ENCODE measurements at places on chromosomes 3 and 15.
A peak's percentile ranks its signal among the peaks of the same experiment; 100 is the strongest.

- peak; percentile 36 for DNase-seq
Observed at GRCh38 chr3:138195481-138195880, 8.4 kb downstream of the ARMC8 start.

DNA sequence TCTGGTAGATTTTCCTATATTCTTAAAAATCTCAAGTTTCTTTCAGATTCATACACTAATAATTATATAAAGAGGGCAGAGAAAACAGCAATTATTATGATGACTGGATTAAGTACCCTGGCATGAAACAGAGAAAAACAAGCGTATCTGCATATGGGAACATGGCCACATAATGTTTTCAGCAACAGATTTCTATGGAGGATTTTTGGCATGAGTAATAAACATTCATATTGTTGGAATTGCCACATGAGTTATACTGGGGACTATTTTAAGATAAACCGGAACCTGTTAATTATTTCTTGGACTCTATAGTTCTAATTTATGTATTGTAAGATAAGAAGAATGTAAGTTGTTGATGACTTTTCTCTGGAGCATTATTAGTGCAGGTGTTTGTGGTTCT lies 112.7 kb downstream of the OXSM start:
- DNase-seq: no peak

GRCh38 chr15:95812491-95812890 lies 518.0 kb upstream of the NR2F2 start:
- no peak for DNase-seq

- DNase-seq: no peak
Observed at GRCh38 chr3:186173224-186173815, 64.4 kb upstream of the ETV5 start.

DNA sequence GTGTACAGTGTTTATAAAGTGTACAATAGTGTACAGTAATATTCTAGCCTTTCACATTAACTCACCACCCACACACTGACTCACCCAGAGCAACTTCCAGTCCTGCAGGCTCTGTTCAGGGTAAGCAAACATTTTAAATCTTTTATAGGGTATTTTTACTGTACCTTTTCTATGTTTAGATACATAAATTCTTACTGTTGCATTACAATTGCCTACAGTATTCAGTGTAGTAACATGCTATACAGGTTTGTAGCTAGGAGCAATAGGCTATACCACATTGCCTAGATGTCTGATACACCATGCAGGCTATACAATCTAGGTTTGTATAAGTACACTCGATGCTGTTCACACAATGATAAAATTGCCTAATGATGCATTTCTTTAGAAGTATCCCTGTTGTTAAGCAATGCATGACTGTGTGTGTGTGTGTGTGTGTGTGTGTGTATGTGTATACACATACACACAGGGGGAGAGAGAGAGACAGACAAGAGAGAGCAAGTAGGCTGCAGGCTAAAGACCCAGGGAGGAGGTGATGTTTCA lies 72.5 kb upstream of the PRR23C start:
- no peak for DNase-seq

DNA sequence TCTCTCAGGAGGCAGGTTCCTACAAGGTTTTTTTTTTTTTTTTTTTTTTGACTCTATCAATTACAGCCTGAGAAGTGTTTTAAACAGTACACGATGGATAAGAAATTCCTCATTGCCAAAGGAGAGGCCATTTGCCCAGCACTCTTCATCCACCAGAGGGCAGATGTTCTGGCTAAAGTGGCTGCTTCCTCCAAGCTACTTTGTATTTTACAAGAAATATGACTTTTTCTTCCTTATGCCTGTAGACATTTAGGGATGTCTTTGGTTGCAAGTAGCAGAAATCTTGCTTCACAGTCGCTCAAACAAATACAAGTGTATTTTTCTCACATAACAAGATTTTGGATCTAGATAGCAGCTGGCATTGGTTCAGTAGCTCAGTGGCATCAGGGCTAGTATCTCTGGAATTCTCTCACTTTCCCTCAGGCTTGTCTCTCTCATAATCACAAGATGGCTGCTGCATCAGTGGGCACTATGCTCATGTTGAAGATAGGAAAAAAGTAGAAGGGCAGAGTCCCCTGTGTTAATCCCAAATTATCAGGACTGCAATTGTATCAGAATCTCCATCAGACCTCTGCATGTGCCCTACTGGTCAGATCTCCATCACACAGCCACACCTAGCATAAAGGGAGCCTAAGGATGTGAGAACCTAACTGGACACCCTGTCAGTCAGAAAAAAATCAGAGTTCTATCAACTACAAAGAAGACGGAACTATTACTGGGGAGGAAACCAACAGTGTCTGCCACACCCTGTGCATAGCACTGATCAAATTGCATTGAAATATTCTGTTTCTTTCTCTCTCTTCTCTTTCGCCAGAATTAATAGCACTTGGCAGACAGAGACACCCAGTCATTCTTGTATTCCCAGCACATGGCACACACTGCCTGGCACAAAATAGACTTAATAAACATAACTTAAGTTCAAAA lies 138.9 kb upstream of the COL8A1 start:
- peak; percentile 24 for DNase-seq

GRCh38 chr3:33004961-33005360 lies 53.5 kb downstream of the CCR4 start:
- no peak for DNase-seq

DNA sequence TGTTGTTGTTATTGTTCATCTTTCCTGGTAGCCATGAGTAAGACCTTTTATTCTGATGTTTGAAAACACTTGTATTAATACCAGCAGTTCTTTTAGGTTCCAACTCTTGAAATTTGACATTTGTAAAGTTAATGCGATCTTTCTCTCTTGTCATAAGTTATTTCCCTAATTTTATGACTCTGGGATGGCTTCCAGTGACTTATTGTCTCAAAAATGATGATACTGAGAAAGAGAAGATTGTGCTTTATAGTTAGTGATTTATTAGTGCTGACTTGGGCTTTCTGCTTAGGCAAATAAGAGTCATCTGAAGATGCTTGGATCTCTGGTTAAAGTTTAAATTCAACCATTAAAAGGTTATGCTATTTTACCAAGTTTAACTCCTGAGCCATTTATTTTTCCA lies 715.2 kb downstream of the GRM7 start:
- no peak for DNase-seq

- DNase-seq: no peak
Observed at GRCh38 chr15:93246266-93247242, 157.5 kb upstream of the RGMA start.

- DNase-seq: peak; percentile 34
Observed at GRCh38 chr15:72796515-72797337, 13.2 kb upstream of the ADPGK start.

DNA sequence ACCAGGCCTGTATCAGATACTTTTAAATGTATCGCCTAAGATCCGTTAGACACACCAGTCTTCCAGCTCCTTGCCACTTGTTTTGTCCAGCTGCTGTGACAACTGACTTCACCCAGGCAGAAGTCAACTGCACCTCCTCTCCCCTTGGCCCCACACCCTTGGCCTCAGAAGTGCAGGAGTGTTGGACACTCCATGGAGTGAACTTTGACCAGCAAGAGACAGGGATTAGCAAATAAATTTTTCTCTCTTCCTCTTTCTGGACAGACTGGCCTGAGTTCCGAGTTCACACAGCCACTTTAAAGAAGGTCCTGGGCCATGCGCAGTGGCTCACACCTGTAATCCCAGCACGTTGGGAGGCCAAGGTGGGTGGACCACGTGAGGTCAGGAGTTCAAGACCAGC lies 2.9 kb upstream of the CLN6 start:
- DNase-seq: no peak

GRCh38 chr15:59996298-59997041 lies 7.6 kb upstream of the FOXB1 start:
- no peak for DNase-seq

DNA sequence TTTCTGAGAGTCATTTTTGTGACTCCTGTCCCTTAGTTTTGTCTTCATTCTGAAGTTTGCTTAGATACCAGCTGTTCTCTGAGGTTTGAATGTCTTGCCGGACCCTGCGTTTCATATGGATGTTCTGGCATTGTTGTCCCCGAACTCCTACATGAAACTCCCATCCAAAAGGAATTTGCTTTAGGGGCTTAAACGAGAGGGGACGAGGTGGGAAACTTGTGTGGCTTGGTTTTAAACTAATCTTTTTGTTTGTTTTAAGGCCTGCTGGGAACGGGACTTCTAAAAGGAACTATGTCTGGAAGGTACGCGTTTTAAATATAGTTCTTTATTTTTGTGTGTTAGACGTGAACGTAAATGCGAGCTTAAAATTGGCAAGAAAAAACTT lies 679 bp downstream of the RPL35A start:
- DNase-seq: no peak

DNA sequence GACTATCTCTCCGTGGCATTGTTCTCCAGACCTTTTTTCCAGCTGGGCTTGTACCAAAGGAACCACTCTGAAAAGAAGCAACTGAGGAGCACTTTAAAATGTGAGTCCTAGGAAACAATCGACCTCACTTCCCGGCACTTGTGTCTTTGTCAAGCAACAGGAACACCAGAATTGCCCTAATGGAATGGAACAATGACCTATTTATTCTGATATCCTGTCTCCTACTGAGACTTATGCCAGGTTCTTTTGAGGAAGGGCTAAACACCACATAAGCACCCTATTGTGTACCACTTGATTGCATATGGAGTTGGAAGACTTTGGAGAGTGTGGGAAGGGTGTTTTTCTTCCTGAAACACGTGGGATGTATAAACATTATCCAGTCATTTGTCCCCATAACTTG lies 56.8 kb upstream of the TGFBR2 start:
- no peak for DNase-seq

DNA sequence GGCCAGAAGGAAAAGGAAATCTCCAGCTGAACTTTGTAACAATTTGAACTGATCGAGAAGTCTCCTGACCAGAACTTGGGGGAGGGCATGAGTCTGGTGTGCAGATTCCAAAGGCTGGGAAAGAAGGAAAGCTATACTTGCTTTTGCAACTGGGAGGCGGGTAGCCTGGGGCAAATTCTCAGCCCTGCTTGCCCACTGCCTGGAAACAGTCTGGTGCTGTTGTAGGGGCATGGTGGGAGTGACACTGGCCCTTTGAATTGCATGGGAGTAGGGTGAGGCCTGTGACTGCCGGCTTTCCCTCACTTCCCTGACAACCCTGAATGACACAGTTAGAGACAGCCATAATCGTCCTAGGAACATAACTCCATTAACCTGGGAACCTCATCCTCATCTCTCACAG lies 114.0 kb upstream of the POU1F1 start:
- DNase-seq: no peak

DNA sequence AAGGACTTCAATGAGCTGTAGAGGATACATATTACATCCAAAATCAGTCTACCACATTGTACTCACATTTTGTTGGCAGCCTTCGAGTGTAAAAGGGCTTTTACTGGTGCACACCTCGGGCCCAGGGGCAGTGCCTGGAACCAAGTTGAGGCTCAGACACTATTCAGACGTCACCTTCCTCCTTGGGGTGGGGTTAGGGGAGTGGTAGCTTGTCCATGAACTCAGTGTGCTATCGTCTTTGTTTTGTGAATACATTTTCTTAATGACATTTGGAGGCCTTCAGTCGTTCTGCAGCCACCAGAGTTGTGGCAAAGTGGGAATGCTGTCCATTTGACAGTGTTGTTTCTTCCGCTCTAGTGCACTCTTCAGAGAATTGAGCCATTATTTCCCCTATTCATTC lies 114.2 kb downstream of the PGPEP1L start:
- no peak for DNase-seq

- peak; percentile 60 for DNase-seq
Observed at GRCh38 chr3:50164984-50165909, 10.1 kb downstream of the SEMA3F start.

GRCh38 chr3:195007151-195007550 lies 263.8 kb downstream of the XXYLT1 start:
- no peak for DNase-seq

DNA sequence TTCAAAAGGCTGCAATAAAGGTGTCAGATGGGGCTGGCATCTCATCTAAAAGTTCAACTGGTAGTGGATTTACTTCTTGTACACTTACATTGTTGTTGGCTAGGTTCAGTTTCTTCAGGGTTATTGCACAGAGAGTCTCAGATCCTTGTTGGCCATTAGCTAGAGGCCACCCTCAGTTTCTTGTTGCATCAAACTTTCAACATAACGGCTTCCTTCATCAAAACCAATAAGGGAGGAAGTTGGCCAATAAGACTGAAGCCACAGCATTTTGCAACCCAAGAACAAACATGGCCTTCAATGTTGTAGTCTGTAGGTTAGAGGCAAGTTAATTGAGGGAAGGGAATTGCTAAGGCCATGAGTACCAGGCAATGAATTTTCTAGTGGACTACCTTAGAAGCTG lies 218.0 kb downstream of the ZBBX start:
- no peak for DNase-seq

DNA sequence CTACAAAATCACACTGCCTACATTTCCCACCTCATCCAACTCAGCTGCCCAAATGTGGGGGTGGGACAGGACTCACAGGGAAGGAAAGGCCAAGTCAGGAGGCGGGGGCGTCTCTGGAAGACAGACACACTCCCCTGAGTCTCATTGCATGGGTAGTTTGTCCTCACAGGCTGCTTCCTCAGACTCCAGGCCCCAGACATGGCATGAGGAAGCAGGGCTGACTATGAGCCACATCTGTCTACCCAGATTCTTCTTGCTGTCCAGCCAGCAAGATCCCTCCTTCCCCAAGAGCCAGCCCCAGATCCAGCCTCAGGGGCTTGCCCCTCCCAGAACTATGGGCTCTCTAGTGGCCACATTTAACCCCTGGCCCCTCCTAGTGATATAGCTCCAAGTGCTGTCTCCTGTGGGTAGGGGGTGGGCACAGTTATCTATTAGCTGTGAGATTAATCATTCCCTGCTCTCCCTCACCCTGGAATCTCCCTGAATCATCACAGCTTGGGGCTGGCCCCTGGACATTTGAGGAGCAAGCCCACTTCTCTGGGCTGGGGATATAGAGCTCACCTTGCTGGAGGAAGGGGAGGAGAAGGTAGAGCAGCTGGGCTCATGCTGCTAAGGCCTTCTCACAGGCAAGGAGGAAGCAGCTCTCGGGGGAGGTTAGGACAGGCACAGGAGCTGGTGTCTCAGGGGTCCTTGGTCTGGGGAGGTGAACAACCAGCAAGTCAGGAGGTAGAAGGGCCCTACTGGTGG lies 2.1 kb upstream of the CCDC33 start:
- DNase-seq: no peak

GRCh38 chr3:128344052-128344735 lies 122.5 kb downstream of the DNAJB8 start:
- DNase-seq: no peak

DNA sequence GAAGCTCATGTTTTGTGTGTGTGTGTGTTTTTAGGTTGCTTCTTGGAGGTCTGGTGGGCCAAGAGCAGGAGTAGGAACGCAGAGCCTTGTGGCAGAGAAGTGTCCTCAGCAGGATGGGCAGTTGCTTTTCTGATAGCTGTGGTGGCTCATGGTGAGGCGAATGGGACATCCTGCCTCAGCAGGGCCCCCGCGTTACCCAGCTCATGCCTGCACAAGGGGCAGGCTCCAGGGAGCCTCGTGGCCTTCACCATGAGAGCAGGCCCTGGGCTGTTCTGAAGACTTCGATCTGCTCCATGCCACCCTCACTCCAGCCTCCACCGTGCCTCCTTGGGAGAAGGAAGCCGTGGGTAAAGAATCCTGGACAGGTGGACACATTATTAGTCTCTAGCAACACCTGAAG lies 33.4 kb upstream of the CTXND1 start:
- DNase-seq: no peak

GRCh38 chr15:26660241-26660640 lies 112.6 kb downstream of the GABRB3 start:
- DNase-seq: no peak

- DNase-seq: peak; percentile 31
Observed at GRCh38 chr3:196518966-196519717, 4.0 kb upstream of the SMCO1 start.

GRCh38 chr3:129343643-129344360 lies 65.1 kb downstream of the HMCES start:
- DNase-seq: peak; percentile 3

GRCh38 chr15:61915640-61916039 lies 144.6 kb downstream of the VPS13C start:
- no peak for DNase-seq

Data from midbrain (tissue), 1 donor.